ENCODE measurements at places on chromosomes 12 and 14.

DNA sequence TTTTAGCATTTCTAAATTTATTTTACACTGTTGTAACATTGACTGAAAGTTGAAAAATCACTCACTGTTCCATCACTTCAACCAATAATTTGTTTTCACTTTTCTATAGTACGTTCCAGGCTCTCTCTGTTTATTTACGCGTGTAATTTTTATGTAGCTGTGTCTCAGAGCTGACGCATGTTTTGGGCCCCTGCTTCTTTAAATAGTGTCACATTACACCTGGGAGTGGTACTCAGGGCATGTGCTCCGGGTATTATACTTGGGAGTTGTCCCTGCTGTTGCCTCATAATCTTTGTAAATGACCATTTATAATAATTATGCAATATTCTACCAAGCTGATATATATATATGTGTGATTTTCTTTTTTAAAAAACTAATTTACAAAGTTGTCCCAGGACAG lies 132.8 kb upstream of the CPM start:
- DNase-seq, result no peak

- DNase-seq, result no peak
Measured at GRCh38 chr14:79089576-79089975, 919.4 kb downstream of the NRXN3 start.

DNA sequence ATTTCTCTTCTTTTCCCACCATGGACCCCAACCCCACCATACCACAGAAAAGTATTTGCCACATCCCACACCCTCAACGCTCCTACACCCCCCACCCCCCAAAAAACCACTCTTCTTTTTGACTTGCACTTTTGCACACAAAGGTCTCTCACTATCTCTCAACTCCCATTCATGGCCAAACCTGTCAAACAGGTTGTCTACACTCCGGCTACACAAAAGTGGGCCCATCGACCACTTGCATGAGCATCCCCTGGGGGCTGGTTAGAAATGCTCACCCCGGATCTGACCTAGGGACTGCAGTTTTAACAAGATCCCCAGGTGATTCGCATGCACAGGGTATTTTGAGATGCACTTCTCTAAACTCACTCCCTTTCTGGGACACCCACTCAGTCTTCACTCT lies 248.2 kb downstream of the DPF3 start:
- no peak for DNase-seq

DNA sequence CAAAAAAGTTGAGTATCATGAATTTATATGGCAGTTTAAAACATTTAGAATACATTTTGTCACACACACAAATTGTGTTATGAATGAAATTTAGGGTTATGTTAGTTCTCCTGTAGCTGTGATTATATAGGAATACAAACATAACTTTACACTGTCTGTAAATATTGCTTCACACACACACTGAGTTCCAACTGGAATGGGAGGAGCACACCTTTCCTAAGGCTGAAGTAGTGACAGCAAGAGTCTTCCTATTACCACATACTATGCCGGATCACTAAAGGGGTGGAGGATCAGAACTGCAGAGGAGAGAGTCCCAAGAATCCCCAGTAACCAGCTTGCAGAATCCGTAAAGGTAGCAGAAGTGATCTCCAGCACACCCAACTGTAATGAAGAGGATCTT lies 63.7 kb downstream of the DNAI7 start:
- no peak for DNase-seq

GRCh38 chr12:107607464-107608392 lies 77.9 kb upstream of the PWP1 start:
- DNase-seq, result peak; percentile 37

DNA sequence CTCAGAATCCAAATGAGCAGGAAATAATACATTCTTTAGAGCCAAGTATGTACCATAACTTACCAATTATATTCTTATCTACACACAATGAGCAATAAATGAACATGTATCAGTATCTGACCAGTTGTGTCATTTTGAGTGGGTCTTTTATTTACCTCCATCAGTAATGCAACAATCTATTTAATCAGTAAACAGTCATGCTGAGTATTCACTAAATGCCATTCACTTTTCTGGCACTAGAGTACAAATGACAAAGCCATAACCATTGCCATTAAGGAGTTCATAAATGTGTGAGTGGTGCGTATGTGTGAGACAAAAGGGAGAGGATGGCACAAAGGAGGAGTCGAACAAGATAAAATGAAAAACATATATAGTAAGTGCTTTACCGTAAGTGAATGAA lies 1.5 kb upstream of the STRAP start:
- no peak for DNase-seq

DNA sequence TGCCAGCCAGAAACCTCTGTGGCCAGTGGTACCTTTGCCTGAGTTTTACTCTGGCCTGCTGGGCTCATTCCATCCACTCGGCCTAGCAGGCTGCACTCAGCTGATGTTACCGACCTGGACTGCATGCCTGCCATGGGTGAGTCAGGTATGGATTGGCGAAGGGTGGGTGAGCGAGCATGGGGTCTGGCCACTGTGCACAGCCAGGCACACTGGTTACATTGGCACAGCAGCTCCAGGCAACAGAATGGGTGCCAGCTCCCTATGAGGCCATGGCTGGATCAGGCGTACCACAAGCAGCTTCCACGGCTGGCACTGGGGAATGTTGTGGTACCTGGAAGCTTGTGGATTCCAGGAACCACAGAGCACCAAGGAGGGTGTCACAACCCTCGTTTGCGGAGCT lies 685.7 kb downstream of the SLC16A7 start:
- no peak for DNase-seq

DNA sequence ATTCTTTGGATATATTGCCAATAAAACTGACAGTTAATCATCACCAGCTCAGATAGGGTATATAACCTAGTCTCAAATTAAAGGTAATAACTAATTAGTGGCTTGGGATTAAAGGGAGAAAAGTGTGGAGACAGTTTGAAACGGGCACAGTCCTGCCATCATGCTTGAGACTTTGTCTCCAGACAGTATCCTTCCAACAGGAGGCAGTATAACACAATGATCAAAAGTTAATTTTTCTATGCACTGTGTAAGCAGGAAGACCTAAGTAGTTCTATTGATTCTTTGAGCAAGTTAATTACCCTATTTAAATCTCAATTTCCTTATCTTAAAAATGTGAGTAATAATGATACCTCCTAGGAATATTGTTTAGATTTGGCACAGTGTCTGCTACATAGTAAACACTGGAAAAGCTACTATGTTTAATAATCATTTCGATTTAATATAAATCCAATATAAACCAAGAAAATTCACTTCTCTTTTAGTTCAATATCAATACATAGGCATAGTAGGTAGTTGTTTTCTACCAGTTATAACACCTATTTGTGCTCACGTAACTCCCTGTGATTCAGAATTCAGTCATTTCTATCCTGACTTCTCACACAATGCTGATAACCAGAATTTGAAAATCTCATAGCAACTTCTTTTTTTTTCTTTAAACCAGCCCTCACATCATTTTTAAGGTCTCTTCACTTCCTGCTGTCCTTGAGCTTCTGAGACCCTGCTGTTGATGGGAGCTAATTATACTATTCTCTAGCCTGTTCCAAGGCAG lies 53.7 kb downstream of the GALNT4 start:
- DNase-seq, result no peak

DNA sequence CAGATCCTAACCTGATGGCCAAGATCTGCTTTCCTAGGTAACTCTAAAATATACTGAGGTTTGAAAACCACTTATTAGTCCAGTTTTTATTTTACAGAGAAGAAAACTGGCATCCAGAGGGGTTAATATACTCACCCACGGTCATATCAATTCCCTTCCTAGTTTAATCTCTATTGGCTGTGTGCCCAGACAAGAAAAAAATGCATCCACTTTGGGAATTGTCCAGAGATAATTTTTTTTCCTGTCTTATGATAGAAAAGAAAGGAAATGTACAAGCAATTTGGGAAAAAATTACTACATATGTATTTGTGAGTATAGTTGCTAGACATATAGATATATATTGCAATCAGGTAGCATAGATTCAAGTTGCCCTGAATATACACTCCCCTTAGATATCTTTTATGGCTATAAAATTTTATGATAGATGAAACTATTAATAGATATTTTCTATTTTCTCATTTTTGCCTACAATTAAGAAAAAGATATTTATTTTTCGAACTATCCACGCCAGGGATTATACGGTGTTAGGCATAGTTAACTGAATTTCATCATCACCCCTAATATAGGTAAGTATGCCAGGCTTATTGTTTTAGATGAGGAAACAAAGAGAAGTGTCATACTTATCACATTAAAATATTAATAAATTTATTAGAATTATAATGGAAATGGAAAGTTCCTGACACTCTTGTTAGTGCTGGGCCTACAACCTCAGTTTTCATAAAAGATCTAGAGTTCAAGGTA lies 100.5 kb upstream of the SLC38A2 start:
- DNase-seq, result no peak

DNA sequence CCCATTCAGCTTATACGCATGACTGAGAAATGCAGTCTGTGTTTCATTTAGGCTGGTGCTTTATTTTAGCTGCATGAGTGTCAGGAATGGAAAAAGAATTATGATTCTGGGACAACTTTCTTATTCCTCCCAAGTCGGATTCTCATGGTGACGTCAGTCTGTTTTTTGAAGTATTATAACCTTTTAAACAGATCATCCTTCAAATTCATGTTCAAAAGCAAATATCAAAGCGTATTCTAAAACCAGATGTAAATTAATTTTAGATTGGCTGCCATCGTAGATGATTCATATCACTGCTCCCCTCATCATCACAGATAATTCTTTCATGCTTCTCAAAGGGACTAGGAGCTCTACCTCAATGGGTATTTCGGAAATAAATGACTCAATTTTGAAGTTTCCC lies 15.0 kb downstream of the FNTB start:
- no peak for DNase-seq

- DNase-seq, result no peak
Measured at GRCh38 chr14:100138082-100138787, 21.2 kb downstream of the DEGS2 start.

DNA sequence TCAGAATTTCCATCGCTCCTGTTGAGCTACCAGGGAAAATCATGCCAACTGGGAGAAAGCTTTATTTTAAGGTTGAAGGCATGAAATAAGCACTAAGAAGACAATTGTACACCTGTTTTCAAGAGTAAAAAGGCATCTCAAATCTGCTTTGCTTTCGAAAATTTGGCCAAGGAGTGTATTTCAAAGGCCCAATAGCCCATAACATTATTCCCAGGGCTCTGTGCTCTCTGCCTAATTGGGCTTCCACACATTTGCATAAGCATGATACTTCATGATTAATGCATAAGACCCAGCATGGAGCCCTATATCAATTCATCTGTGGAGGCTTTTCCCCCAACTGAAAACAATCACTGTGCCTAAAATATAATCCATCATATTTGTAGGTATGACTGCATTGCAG lies 258.5 kb downstream of the NOVA1 start:
- no peak for DNase-seq

DNA sequence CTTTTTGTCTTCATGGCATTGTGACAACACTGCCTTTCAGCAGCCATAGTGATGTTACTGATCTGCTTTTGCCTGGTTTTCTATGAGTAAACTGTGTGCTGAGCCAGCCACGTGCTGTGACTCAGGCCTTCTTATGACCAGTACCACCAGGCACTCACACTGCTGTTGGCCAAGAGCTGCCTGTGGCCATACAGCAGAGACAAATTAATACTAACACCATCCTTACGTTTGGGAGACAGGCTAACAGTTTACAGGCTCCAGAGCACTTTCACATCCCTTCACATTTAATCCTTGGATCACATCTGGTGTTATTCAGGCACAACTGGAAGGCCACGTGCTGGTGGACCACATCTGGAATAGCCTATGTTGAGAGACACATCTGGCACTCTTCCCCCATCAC lies 377.9 kb downstream of the CCDC91 start:
- DNase-seq, result no peak

DNA sequence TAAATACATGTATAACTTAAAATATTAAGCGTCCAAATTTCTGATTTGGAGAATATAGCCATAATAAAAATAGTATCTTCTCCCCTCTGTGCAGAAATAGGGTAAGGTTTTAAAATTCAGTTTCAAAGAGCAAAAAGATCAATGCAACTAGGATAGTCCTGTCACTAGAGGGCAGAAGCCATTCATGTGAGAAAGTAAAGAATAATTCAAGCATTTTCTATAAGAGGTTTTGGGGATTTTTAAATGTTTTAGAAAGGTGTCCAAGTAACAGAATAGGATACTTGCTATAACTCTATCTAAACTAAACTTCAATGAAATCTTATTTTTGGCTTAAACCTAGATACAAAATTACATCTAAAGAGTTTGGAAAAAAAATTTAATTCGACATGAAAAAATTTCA lies 50.3 kb downstream of the ADAMTS20 start:
- no peak for DNase-seq

DNA sequence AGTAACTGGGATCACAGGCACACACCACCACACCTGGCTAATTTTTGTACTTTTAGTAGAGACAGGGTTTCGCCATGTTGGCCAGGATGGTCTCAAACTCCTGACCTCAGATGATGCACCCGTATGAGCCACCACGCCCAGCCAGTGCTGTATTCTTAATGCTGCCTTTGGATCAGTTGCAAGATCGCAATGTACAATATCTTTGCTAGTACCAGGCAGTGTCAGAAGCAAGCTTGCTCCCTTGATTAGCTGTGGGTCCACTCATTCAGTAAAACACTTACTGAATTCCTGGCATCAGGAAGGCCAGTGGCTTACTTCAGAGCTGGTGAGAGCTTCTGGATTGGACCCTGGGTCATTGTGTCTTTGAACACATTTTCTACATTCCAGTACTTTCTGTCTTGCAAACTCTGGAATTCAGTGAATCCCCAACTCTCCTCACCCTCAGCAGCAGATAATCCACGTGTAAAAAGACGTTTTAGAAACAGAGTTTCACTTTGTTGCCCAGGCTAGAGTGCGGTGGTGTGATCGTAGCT lies 1183.7 kb downstream of the AACS start:
- no peak for DNase-seq

GRCh38 chr14:57816568-57817284 lies 49.2 kb downstream of the SLC35F4 start:
- no peak for DNase-seq

- no peak for DNase-seq
Measured at GRCh38 chr12:64522807-64523206, 70.9 kb downstream of the TBK1 start.

GRCh38 chr14:102517392-102518062 lies 8.0 kb upstream of the ANKRD9 start:
- no peak for DNase-seq

DNA sequence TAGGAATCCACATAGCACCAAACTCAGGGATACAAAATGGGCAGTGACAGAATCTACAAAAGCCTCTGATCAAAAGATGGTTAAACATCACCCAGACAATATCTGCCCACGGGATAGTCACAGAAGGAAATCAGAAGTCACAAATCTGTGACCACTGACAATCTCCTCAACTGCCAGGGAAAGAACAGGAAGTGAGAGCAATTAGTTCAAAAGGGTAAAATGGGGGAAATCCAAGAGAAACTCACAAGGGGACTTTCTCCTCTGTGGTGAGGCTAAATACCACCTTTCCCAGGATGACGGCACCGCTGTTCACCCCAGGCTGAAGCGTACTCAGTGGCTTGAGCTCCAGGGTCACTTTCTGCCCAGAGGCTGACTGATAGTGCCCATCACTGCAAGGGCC lies 10.7 kb downstream of the TTC5 start:
- DNase-seq, result no peak
